ENCODE measurements at places on chromosomes 6 and 20.

GRCh38 chr20:45578231-45578630 is 853 bp downstream of the WFDC8 start:
- no peak overlapping the region for H3K4me3 ChIP-seq
- no peaks in the 10 kb centered on the region for H3K36me3 ChIP-seq
- no peak for DNase-seq
- H3K27me3 ChIP-seq = no peaks in the 10 kb centered on the region
- no peaks in the 10 kb centered on the region for H3K4me1 ChIP-seq

GRCh38 chr6:133418108-133418507 is 177.0 kb downstream of the EYA4 start:
- no peak for DNase-seq
- no peaks in the 10 kb centered on the region for H3K4me1 ChIP-seq

DNA sequence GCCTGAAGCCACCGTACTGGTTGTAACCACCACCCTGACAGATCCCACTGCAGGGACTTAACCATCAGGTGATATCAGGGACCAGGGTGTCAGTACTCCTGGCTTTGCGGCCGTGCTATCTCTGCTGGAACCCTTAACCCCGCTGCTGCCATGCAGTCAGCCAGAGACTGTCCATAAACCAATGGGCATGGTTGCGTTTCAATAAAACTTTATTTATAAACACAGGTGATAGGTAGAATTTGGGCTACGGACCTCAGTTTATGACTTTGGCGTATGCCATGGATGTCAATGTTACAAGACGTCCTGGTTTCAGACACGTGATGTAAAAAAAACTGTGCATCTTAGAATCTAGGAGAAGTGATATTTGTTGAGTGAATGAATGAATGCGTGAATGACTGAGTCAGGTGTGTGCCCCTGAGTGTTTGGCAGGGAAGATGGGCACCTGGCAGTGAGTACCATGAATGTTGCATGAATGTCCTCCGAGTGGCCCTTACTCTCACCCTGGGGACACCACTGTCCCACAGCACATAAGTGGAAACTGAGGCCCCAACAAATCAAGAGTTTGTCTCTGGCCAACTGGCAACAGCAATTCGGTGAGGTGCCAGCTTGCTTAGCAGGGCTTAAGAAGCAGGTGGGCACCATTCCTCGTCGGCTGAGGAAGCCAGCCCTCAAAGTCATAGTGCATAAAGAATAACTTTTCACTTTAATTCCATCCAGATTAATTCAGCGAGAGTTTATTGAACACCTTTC is 64.0 kb upstream of the APCDD1L start:
- no peaks in the 10 kb centered on the region for H3K36me3 ChIP-seq
- H3K4me3 ChIP-seq = no peak overlapping the region
- H3K4me1 ChIP-seq = no peaks in the 10 kb centered on the region
- no peak for DNase-seq
- no peak overlapping the region for H3K27ac ChIP-seq

- no peak for DNase-seq
- H3K36me3 ChIP-seq = no peaks in the 10 kb centered on the region
- H3K4me3 ChIP-seq = no peak overlapping the region
- peaks cover 9% of the 10 kb centered on the region for H3K4me1 ChIP-seq
Observed at GRCh38 chr20:62603021-62603906, 39.0 kb upstream of the SLCO4A1 start.

GRCh38 chr6:16821834-16822264 is 60.6 kb upstream of the ATXN1 start:
- H3K4me1 ChIP-seq = no peaks in the 10 kb centered on the region
- H3K27me3 ChIP-seq = no peaks in the 10 kb centered on the region
- H3K36me3 ChIP-seq = no peaks in the 10 kb centered on the region
- H3K4me3 ChIP-seq = no peak overlapping the region

DNA sequence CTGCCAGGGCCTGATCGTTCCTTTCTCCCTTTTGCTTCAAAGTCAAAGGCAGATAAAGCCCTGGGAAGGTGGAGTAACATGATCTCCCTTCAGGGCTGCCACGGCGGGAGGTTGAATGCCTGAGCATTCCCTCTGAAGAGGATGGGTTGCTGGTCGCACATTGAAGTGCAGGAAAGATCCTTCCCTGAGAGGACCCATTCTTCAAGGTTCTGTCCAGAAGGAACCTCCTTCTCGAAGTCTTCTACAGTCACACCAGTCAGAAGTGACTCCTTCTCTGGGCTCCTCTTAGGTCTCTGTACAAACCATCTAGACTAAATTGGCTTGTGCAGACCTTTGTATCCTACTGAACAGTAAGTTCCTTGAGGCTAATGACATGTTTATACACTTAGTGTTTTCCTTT is 192.6 kb upstream of the VGLL2 start:
- no peak overlapping the region for H3K27ac ChIP-seq
- no peak overlapping the region for H3K4me3 ChIP-seq
- H3K36me3 ChIP-seq = no peaks in the 10 kb centered on the region
- no peaks in the 10 kb centered on the region for H3K27me3 ChIP-seq
- no peak for DNase-seq

GRCh38 chr20:11159728-11160127 is 485.9 kb upstream of the JAG1 start:
- no peak overlapping the region for H3K4me3 ChIP-seq
- H3K36me3 ChIP-seq = no peaks in the 10 kb centered on the region

- H3K4me1 ChIP-seq = no peaks in the 10 kb centered on the region
- no peak overlapping the region for H3K4me3 ChIP-seq
- H3K36me3 ChIP-seq = no peaks in the 10 kb centered on the region
- peak; percentile 54 for DNase-seq
Observed at GRCh38 chr6:16206595-16207037, 31.8 kb upstream of the GMPR start.

DNA sequence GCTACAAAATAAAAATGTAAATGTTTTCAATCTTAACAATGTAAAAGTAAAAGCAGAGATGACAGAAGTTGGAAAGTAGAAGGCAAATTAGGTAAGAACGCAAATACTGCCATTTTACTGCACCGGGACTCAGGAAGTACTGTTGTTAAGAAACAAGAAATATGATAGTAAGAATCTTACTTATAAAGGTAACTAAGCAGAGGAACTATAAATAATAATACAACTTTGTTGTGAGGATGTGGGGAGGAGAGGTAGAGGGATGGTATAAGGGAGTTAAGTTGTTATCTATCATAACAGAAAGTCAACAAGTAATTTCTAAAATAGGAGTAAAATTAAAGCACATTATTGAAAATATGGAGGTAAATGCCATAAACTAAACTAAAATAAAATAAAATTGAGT is 104.3 kb upstream of the MRPS10 start:
- H3K4me1 ChIP-seq = no peaks in the 10 kb centered on the region
- no peak for DNase-seq
- H3K27ac ChIP-seq = no peak overlapping the region
- H3K4me3 ChIP-seq = no peak overlapping the region
- no peaks in the 10 kb centered on the region for H3K27me3 ChIP-seq

DNA sequence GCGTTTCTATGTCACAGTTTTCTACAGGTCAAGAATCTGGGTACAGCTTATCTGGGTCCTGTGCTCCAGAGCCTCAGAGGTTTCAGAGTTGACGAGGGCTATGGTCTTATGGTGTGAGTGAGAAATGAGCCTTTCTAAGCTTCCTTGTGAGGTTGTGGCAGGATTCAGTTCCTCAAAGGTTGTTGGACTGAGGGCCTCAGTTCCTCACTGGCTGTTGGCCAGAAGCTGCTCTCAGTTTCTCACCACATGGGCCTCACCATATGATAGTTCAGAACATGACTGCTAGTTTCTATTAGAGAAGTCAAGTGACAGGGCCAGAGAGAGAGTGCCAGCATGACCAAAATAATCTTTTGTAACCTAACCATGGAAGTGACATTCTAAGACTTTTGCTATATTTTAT is 96.1 kb downstream of the NUS1 start:
- no peaks in the 10 kb centered on the region for H3K27me3 ChIP-seq
- peak overlapping the region; percentile 34 for H3K27ac ChIP-seq
- DNase-seq = peak; percentile 57
- H3K4me3 ChIP-seq = no peak overlapping the region

GRCh38 chr20:20261159-20261558 is 106.7 kb upstream of the INSM1 start:
- DNase-seq = no peak
- H3K4me3 ChIP-seq = no peak overlapping the region
- no peaks in the 10 kb centered on the region for H3K4me1 ChIP-seq
- H3K27ac ChIP-seq = no peak overlapping the region
- no peaks in the 10 kb centered on the region for H3K36me3 ChIP-seq

DNA sequence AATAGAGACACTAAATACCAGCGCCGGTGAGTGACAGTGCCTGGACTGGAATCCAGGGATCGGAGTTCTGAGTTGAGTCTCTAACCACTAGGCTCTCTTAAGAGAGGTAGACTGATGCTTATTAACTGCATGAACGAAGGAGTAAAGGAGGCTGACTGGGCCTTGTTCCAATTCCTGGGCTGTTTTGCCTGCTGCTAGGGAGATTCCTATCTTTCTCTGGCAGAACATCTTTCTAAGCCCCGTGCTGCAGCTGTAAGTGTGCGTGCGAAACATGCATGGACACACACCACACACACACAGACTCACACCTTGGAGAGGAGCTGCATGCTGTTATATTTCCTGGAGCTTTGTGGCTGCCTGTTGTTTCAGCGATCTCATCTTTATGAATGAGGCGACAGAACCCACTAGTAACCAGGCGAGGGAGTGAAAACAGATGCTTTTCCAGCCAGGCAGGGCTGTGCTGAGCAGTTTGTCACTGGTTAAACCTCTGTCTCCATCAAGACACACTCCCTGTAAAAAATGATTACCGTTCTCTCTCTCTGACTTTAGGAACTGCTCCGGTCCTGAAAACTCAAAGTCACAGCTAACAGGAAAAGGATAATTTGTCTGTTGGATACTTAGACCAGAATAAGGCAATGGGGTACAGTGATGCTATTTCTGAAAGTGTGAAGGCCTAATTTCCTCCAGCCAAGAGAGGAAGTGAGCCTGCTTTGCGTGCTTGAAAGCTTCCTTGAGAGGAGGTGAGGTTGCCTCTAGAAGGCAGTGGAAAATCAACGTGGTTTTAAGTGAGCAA is 157.4 kb upstream of the ZNF217 start:
- H3K4me3 ChIP-seq = no peak overlapping the region
- H3K4me1 ChIP-seq = peaks cover 42% of the 10 kb centered on the region
- peak; percentile 72 for DNase-seq
- no peaks in the 10 kb centered on the region for H3K36me3 ChIP-seq
- no peaks in the 10 kb centered on the region for H3K27me3 ChIP-seq

DNA sequence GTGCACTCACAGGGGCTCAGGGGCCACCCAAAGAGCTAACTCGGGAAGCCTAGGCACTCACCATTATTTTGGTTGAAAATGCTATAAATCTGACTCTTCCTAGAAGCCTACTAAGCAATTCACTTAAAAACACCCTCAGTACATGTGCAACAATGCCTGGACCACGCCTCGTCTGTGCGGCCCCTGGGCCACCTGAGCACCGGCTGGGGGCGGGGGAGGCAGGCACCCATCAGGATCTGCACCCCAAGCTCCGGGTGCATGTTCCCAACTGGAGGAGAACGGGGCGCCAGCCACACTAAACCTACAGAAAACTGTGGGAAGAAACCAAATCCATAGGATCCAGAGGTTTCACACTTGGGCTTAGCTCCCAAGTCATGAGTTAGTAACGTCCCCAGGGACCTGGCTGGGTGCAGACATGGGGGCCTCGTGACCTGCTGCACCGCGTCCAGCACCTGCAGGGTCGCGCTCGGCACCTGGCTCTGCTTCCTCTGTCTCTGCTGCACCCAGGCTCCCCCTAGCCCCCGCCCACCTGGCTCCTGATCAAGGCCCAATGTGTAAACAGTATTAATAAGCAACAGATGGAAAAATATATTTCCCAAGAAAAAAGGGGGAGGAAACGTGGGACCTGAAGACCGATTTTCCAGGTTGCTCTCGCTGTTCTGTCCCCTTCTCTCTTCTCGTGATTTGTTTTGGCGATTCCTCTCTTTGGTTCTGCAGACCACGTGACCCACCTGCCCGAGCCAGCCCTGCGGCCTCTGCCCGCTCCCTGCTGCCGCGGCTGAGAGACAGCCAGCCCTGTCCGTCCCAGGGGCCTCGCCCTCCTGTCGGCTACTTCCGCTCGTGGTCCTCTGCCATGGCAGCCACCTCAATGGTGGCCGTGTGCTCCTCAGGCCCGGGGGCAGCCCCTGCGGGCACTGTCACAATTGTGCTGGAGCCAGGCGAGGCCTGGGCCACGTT is 15.5 kb upstream of the HELZ2 start:
- no peak for DNase-seq
- H3K27ac ChIP-seq = no peak overlapping the region
- H3K4me1 ChIP-seq = no peaks in the 10 kb centered on the region
- no peaks in the 10 kb centered on the region for H3K27me3 ChIP-seq
- no peak overlapping the region for H3K4me3 ChIP-seq

DNA sequence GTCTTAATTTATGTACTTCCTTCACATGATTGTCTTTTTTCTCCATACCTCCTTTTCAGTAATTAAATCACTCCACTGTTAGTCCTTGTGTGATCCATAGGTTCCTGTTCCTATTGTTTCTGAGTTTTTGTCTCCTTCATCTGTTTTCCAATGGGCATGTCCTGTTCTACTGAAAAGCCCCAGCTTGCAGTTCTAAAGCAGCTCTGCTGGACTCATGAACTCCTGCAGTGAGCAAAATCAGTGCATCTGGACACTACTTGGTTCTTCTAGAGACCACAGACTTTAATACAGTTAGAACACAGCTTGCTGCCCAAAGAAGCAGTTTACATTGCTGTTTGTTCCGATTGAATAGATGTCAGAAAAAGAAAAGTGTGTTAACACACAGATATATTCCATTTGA is 593.3 kb upstream of the HS3ST5 start:
- no peaks in the 10 kb centered on the region for H3K4me1 ChIP-seq
- H3K4me3 ChIP-seq = no peak overlapping the region
- no peaks in the 10 kb centered on the region for H3K27me3 ChIP-seq
- no peak overlapping the region for H3K27ac ChIP-seq
- no peak for DNase-seq
- H3K36me3 ChIP-seq = no peaks in the 10 kb centered on the region

- no peaks in the 10 kb centered on the region for H3K36me3 ChIP-seq
- no peaks in the 10 kb centered on the region for H3K27me3 ChIP-seq
- no peak overlapping the region for H3K27ac ChIP-seq
- DNase-seq = no peak
Observed at GRCh38 chr20:51861726-51862466, 59.6 kb upstream of the SALL4 start.

All from MM.1S (cell line).